Neural crest cell (in vitro differentiated cells): ENCODE measurements at places on chromosomes 12 and 14. TPM values are rescaled to one million over a fixed set of nuclear protein-coding genes. Genes with fewer than 3 reads are reported as not detected.

- no peak for DNase-seq
- no peak overlapping the region for H3K4me3 ChIP-seq
- H3K36me3 ChIP-seq: no peaks in the 10 kb centered on the region
- peaks cover 3% of the 10 kb centered on the region for H3K27me3 ChIP-seq
- no peaks in the 10 kb centered on the region for H3K4me1 ChIP-seq
These were observed 29.6 kb upstream of the HDAC7 start for GRCh38 chr12:47849261-47849660.

GRCh38 chr14:26088275-26088674 lies 509.6 kb downstream of the NOVA1 start:
- no peaks in the 10 kb centered on the region for H3K27me3 ChIP-seq
- no peak overlapping the region for H3K27ac ChIP-seq
- no peak for DNase-seq

DNA sequence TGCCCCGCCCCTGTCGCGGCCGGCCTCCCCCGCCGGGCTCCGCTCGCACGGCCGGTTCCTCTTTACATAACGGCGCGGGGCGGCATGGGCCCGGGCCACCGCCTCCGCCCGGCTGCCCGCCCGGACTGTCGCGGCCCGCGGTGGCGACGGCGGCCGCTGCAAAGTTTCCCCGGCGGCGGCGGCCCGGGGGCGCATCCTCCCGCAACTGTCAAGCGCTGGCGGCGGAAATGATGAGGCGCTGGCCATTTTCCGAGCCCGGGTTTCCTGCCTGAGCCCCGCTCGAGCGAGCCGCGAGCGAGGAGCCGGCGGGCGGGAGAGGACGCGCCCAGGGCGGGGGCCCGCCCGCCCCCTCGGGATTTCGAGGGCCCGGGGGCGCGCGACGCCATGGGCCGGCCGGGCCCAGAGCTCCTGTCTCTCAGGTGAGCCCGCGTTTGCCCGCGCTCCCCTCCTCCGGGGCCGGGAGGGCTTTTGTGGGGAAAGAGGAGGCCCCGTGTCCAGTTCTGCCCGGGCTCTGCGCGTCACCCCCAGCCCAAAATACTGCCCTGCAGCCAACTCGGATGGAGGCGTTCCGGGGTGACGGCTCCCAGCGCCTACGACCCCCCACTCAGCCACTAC lies at the start of gene SH2B3:
SH2B3 (plus strand) TSS at position 65 of the 615 bp plus-strand sequence. CDS start 12,223 bp downstream, outside the sequence.
- DNase-seq: no peak
- H3K27me3 ChIP-seq: peaks cover 13% of the 10 kb centered on the region
- H3K4me3 ChIP-seq: peak within 1 kb of the TSS; percentile 90
- peak within 1 kb of the TSS; percentile 89 for H3K27ac ChIP-seq

DNA sequence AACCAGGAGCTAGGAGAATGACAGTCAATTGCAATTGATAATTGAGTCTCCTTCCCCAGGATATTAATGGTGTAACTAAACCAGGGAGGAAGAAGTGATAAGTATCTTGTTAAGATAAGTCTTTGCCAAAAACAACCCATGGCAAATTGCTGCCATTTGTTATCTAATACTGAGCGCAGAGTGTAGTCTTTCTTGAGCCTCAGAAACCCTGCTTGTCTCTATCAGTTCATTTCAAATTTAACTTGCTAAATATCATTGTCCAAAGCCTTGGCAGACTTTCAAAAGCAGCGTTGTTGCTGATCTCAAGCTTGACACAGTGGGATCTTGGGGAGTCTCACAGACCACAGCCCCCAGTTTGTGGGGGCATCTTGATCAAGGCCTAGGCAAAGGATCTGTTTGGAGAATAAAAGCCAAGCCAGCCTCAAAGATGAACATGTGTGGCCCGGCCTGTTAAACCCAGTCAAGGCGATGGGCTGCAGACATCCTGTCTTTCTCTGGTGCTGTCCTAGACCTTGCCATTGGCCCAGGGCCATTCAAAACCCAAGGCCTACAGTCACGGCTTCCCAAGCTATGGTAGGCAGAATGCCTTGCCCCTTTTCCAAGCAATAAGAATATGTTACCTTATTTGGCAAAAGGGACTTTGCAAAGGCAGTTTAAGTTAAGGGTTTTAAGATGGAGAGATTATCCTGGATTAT lies 164.2 kb downstream of the CHST11 start:
- H3K27ac ChIP-seq: no peak overlapping the region
- peaks cover 18% of the 10 kb centered on the region for H3K4me1 ChIP-seq
- DNase-seq: no peak
- no peaks in the 10 kb centered on the region for H3K36me3 ChIP-seq
- no peaks in the 10 kb centered on the region for H3K27me3 ChIP-seq
- H3K4me3 ChIP-seq: no peak overlapping the region

- H3K27ac ChIP-seq: peak overlapping the region; percentile 73
- peak; percentile 54 for DNase-seq
- H3K4me3 ChIP-seq: no peak overlapping the region
- no peaks in the 10 kb centered on the region for H3K36me3 ChIP-seq
- H3K4me1 ChIP-seq: no peaks in the 10 kb centered on the region
These were observed 4.1 kb upstream of the IGF1 start for GRCh38 chr12:102484428-102484958.

DNA sequence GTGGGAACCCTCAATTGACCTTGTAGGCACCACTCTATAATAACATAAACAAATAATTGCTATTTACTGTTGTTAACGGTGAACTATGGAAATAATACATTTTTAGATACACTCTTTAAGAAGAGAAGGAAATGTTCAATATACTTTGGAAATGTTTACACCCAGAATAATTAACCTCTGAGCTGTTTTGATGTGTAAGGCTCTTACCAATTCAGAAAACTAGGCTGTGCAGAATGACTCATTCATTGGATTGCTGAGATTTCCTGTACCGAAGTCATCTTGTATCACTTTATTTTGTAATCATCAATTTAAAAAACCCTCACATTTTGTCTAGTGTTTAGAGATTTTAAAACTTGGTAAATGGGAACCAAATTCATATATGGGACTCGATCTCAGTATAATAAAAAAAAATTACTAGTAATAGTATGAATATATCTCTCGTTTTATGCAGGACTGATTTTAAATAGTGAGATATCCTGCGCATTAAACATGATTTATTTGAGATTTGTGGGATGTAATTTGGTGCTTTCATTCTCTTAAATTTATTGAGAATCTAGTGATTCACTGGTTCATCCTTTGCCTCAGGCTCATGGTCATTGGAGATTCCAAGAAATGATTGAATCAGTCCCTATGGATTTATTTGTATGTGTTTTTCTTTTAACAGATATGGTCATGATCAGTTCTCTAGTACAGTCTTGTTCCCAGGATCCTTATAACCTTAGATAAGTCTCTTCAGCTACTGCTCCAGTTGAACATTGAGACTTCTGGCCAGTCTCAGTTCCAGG lies 3.9 kb downstream of the SAMD4A start:
- no peak for DNase-seq
- H3K4me1 ChIP-seq: peaks cover 19% of the 10 kb centered on the region
- peaks cover 13% of the 10 kb centered on the region for H3K36me3 ChIP-seq
- no peak overlapping the region for H3K27ac ChIP-seq
- peak overlapping the region; percentile 57 for H3K4me3 ChIP-seq

DNA sequence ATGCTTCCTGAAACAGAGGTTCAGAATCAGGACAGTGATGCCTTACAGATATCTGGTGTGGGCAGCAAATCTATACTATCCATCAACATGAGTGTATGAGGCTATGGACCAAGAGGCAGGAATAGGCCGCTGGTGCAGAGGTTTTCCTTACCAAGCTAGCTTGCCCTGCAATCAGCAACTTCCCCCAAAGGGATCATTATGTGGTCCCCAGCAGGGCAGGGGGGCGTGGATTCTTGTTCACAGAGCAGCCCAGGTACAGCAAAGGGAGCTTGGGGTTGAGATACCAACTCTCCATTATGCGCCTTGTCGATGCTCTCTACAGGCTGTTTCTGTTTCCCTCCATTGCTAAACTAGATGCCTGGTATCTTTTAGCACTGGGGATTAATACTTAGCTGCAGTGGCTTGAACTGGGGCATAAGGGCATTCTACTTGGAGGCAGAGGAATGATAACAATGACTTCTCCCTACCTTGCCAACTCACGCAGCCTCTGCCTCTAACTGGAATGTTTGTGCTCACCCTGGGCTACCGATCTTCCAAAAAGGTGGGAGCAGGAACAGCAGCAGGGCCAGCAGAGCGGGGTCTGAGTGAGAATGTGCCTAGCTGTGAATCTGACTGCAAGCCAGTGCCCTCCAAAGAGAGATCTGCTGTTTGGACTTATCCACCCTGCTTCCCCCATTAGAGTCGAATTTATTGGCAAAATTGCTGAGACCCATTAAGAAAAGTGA lies 10.3 kb upstream of the KRT1 start:
- H3K27ac ChIP-seq: no peak overlapping the region
- H3K27me3 ChIP-seq: peaks cover 82% of the 10 kb centered on the region
- peaks cover 13% of the 10 kb centered on the region for H3K4me1 ChIP-seq

DNA sequence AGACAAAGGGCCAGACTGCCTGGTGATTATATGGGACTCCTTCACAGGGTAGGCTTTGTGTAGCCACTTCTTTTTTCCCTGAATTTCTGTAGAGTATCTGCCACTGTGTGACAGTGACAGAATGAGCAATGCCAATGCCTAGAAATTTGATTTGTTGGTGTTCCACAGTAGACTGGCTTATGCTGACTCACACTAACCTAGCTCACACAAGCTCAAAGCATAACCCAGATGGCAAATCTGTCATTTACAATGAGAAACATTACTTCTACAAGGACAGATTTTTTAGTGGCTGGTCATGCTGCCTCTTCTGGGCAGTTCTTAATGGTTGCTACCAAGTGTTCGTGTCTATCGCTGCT lies 15.9 kb downstream of the CFAP251 start:
- H3K4me3 ChIP-seq: no peak overlapping the region
- H3K36me3 ChIP-seq: peaks cover 17% of the 10 kb centered on the region

- H3K36me3 ChIP-seq: no peaks in the 10 kb centered on the region
- no peak overlapping the region for H3K27ac ChIP-seq
- no peak overlapping the region for H3K4me3 ChIP-seq
- no peaks in the 10 kb centered on the region for H3K27me3 ChIP-seq
- no peak for DNase-seq
These were observed 213.3 kb downstream of the EPS8 start for GRCh38 chr12:15575671-15576541.

DNA sequence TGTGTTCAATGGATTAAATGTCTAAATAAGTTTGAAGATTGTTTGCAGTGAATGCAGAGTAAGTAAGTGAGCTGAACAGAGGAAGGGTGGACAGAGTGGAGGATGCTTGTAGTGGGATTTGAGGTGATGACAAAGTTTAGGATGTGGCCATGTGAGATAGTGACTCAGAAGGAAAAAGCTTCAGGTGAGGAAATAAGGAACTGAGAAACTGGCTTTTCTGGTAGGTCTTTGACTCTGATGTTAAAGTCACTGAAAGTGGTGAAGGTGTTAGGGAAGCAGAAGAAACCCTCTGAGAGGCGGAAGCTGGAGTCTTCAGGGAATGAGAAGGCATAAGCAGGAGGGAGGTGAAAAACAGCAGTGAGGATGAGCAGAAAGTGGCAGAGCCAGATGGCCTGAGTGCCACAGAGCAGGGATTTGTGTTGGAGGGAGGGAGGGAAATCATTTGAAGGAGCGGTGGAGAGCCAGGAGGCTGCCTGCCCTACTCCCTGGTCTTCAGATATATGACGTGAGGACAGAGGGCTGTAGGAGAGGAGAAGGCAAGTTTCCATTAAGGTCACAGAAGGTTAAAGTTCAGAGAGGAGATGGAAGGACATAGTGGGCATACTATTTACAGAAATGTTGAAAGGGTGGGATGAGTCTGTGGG lies 24.8 kb downstream of the RGS6 start:
- H3K27me3 ChIP-seq: no peaks in the 10 kb centered on the region
- H3K36me3 ChIP-seq: no peaks in the 10 kb centered on the region
- no peak overlapping the region for H3K4me3 ChIP-seq
- DNase-seq: no peak

DNA sequence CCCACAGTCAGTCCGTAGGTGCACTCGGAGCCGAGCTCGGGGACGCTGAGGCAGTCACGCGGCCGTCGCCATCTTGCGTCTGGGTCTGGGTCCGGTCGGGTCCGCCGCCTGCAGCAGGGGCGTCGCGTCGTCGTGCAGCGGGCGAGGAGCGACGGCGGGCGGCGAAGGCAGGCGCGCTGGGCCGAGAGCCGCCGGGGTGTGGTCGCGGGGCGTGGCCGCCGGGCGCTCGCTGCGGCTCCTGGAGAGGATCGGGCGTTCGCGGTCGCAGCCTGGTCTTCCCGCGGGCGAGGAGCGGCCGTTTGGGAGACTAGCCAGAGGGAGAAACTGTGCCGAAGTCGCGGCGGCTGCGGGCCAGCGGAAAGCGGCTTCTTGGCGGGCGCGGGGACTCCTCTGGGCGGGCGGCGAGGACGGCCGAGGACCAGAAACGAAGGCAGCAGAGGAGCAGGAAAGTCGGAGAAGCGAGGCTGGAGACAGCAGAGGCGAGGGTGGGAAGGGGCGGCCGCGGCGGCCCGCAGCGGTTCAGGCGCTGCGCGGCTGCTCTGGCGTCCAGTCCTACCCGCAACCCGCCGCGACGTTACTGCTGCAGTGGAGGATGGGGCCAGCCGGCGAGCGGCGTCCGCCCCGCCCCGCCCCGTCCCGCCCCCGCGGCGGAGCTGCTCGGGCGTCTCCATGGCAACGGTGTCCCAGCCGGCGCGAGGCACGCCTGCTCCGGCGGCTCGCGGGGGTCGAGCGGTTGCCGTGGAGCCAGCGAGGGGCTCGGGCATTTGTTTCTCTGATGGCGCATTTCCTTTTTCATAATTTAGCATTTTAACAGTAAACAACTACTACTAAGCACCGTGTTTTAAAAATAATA lies at the start of gene PNMA1:
PNMA1 (minus strand) TSS at position 582 of the 853 bp plus-strand sequence. CDS start 745 bp downstream, outside the sequence.
- H3K36me3 ChIP-seq: peaks cover 8% of the 10 kb centered on the region
- DNase-seq: peak; percentile 82
- H3K27ac ChIP-seq: peak within 1 kb of the TSS; percentile 97
- H3K4me3 ChIP-seq: peak within 1 kb of the TSS; percentile 95
- peaks cover 60% of the 10 kb centered on the region for H3K4me1 ChIP-seq
- no peaks in the 10 kb centered on the region for H3K27me3 ChIP-seq

DNA sequence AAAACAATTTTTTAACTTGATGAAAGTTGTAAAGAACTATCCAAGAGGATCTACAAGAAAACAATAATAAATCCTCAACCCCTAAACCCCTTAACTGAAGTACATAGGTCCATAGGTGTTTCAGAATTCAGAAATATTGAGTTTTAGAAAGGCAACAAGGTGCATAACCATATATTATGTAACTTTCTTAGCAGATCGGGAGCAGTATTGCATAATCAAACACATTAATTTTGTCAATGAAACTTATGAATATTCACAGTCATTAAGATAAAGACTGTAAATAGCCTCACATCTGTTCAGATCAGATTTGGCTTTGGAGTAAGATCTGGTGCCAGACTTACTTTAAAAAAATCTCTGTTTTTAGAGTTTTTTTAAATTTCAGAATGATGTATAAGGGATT lies 647.1 kb upstream of the FLRT2 start:
- H3K4me1 ChIP-seq: no peaks in the 10 kb centered on the region
- no peak overlapping the region for H3K4me3 ChIP-seq
- H3K27me3 ChIP-seq: no peaks in the 10 kb centered on the region
- H3K27ac ChIP-seq: no peak overlapping the region
- DNase-seq: no peak

- H3K27me3 ChIP-seq: peaks cover 7% of the 10 kb centered on the region
- H3K4me1 ChIP-seq: no peaks in the 10 kb centered on the region
- H3K36me3 ChIP-seq: no peaks in the 10 kb centered on the region
These were observed 319.2 kb downstream of the DPF3 start for GRCh38 chr14:72574715-72575114.

- no peak overlapping the region for H3K4me3 ChIP-seq
- H3K27me3 ChIP-seq: no peaks in the 10 kb centered on the region
- peaks cover 14% of the 10 kb centered on the region for H3K4me1 ChIP-seq
- no peak for DNase-seq
These were observed 23.4 kb downstream of the DNM1L start for GRCh38 chr12:32702473-32702872.

Gene KCNH3
- total RNA-seq: 0.16 and 0.34 TPM in 2 replicates

Gene HOXC12
- not detected in 2 replicates for total RNA-seq

Gene SERPINA5
- total RNA-seq: 1.0 and 1.4 TPM in 2 replicates

Gene COA8
- 33.7 and 37.2 TPM in 2 replicates for total RNA-seq

Gene FAM222A
- total RNA-seq: 12.5 and 13.9 TPM in 2 replicates
